Astrocyte of the spinal cord (primary cell): ENCODE measurements at places on chromosomes 5 and 9.

DNA sequence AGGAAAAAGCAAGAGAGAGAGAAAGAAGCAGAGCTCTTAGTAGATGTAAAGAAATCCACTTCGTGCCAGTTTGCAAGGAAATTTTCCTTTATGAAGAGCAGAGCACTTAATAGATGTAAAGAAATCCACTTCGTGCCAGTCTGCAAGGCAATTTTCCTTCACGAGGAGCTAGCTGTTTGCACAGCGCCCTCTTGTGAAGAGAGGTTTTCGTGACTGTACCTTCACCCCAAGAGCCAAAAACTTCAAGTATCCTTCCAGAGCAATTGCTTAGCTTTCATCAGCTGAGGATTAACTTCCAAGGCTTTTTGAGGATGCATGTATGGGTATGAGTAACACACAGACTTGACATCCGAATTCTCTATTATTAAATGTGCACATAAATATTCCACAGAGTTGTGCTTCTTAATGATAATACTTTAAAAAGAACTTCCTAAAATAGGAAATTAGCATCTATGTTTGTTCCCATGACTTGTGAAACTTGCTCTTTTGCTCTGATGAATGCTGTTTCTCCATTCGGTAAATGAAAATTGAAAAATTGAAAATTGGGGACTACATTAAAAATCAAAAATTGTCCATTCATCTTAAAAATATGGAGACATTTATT is 525.6 kb downstream of the PDE4D start:
- DNase-seq = peak; percentile 74

GRCh38 chr5:84197538-84197937 is 187.1 kb downstream of the EDIL3 start:
- DNase-seq = no peak

- no peak for DNase-seq
Observed at GRCh38 chr9:89534515-89535287, 36.8 kb upstream of the SEMA4D start.

DNA sequence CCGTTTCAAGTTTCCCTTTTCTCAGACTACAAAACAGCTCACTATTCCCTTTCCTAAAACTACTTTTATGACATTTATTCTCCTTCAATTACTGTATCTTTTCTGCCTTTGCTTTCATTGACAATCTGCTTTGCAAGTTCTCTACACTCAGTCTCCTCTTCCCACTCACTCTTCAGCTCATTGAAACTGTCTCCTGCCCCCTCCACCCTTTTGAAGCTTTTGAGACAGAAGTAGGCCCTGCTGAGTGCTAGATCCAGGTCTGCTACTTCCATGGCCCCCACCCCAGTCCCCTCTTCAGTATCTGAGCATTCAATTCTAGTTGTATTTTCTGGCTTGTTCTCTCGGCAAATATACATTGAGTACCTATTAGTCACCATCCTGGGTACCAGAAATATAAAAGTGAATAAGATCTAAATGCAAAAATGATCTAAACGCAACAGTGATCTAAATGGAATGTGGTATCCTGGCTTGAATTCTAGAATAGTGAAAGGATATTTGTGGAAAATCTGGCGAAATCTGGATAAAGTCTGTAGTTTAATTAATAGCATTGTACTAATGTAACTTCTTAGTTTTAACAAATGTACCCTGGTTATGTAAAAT is 58.4 kb downstream of the OR2K2 start:
- peak; percentile 44 for DNase-seq

- peak; percentile 55 for DNase-seq
Observed at GRCh38 chr5:159805021-159805420, 111.3 kb upstream of the ADRA1B start.

GRCh38 chr5:17445185-17445584 is 52.8 kb upstream of the TAF11L2 start:
- DNase-seq = no peak

DNA sequence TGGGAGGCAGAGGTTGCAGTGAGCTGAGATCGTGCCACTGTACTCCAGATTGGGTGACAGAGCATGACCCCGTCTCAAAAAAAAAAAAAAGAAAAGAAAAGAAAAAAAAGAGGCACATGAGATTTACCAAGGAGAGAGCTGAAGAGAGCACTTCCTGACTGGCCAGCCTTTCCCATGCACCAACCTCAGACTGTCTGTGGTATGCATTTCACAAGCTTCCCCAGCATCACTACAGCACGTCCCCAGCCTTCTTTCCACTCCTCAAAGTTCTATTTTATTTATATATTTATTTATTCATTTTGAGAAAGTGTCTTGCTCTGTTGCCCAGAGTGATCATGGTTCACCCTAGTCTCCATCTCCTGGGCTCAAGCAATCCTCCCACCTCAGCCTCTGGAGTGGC is 13.6 kb upstream of the FUBP3 start:
- DNase-seq = no peak

DNA sequence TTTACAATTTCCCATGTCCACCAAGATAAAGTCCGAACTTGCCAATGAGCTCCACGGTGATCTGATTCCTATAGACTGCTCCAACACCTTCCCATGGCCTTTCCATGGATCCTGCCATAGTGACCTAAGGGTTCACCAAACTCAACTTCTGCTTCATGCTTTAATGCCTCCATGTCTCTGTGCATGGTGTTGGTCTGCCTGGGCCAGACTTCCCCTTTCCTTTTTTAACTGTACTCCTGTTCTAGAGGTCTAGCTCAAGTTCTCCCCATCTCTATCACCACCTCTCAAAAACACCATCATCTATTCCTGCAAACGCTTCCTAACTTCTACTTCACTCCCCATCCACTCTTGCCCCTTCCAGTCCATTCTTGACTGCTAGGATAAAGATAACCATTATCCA is 14.8 kb upstream of the SMARCA2 start:
- no peak for DNase-seq

- DNase-seq = peak; percentile 32
Observed at GRCh38 chr5:118956727-118957126, 31.6 kb downstream of the DTWD2 start.

- no peak for DNase-seq
Observed at GRCh38 chr5:34986965-34987364, 57.6 kb downstream of the DNAJC21 start.

DNA sequence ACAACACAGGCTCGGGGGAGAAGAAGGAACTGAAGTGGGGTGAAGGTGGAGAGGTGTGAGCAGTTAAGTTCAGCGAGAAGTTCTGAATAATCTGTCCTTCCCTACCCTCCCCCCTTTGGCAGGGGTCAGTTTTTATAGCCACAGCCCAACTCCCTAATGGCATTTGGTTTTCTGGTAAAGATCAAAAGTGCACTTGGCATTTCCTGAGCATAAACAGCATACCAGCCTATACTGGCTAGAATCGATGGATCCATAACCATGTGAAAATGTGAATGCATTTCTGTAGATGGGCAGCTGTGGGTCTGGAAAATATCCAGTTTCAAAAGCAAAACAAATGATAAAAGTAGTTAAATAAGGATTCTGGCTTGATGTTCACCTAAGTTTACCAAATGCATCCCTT is 410.9 kb downstream of the PLK2 start:
- no peak for DNase-seq

DNA sequence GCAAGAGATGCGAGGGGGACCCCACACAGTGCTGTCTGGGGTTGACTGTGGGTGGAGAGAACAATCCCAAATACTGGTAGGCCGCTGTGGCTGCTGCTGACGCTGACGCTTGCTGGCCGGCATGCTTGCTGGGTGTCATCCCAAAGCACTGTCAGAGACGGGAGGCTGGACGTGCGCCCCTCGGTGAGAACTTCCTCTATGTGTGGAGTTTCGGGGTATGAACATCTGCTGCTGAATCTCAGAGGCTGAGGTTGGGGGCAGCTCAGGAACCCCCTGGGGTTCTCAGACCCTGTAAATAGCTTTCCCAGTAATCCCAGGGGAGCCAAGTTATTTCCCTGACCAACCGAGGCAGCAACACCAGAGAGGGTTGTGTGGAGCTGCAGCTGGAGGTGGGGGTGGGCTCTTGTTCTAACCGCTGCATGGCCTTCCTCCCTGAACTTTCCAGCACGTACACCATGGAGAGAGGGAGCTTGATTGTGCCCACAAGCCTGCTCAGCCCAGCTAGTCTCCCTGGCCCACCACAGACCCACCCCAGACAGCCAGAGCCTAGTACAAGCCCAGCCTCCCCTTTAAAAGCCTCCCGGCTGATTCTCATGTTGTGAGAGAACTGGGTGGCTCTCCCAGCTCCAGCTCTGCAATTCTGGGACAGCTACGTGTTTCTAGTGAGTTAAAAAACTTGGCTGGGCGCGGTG is 21.8 kb upstream of the SLC12A7 start:
- no peak for DNase-seq

GRCh38 chr5:199197-199949 is 8.1 kb downstream of the LRRC14B start:
- no peak for DNase-seq

DNA sequence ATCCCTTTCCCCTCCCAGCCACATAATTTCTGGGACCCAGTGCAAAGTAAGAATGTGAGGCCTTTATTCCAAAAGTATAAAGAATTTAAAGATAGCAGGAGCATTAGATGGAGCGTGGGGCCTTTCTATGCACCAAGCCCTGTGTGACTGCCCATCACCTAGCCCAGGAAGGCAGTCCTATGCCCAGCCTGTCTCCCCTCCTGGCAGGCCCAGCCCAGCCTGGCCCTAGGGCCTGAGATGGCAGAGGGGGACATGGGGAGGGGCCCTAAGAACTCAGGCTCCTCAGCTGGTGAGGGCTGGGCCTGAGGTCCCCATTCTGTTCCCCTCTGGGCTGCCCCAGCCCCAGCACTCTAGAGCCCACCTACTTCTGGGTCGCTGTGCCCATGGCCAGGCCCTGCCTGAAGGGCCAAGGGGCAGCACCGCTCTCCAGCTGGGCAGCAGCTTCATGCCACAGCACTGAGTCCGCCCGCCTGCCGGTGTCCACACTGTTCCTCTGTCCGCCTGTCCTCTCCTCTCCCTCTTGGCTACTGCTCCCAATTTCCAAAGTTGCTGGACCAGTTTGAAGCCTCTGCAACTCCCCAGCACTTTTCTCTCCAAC is 995 bp upstream of the SLC23A1 start:
- DNase-seq = no peak

GRCh38 chr5:150310246-150310645 is 7.5 kb upstream of the ARSI start:
- DNase-seq = no peak

DNA sequence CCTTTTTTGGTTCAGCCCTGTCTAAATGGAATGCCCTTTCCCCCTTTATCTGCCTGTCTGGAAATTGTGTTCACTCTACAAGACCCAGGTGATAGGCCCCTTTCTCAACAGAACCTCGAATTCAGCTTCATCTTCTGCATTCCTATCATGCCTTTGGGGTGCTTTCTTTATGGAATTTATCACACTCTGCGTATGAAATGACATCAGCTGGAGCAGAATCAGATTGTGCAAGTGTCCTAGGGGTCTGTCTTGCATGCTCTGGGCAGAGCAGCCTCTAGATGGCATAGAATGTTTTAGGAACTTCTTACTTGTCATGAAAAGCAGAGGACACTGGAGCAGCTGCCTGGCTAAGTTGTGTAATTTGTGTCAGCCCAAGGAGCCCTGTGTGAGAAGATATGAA is 84.9 kb downstream of the ISL1 start:
- DNase-seq = no peak

DNA sequence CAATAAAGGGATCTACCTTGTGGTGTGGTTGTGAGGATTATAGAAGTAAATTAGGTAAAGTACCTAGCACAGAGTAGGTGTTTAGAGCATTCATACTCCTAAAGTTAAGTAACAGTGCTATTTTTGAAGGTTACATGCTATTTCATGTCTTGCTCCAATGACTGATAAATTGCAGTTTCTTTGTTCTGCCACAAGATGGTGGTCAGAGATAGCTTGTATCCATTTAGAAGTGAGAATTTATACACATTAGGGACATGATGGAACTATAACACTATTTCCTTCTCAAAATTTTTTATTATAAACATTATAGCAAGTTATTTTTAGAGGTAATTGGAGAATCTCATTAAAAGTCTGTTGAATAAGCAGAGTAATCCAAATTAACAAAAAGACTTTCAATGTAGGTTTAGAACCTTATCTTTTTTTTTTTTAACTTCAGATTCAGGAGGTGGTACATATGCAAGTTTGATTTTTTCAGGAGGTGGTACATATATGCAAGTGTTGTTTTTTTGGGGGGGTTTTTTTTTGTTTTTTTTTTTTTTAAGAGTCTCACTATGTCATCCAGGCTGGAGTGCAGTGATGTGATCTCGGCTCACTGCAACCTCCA is 17.1 kb downstream of the MTREX start:
- DNase-seq = peak; percentile 55

- DNase-seq = no peak
Observed at GRCh38 chr5:169431386-169431785, 130.4 kb upstream of the SLIT3 start.

DNA sequence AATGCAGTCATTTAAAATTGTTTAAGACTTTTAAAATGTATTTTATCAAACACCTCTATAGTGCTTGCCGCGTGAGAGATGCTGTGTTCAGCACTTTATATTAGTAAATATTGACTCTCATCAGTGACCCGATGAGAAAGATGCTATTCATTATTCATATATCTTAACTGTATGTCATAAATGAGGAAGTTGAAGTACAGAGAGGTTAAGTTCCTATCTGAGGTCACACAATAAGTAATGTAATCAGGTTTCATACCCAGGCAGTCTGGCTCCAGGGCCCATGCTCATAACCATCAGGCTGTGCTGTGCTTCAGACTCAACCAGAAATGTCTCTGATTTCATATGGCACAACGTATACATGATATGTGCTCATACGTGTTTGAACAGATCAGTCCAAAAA is 119.0 kb downstream of the SV2C start:
- no peak for DNase-seq

DNA sequence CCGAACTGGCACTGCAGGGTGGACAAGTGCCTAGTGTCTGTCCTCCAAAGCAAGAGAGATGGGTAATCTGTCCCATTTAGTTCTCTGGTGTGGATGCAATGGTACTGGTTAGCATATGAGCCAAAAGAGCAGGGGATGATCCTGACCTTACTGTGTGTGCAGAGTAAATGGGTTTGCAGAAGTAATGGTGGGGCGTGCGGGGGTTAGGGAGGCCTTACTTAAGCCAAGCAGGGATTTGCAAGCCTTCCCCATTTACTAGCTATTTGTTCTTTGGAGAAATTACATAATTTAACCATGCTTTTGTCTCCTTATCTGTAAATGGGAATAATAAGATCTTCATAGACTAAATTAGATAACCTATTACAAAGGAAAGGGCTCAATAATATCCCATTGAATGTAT is 19.9 kb upstream of the LCP2 start:
- DNase-seq = no peak

DNA sequence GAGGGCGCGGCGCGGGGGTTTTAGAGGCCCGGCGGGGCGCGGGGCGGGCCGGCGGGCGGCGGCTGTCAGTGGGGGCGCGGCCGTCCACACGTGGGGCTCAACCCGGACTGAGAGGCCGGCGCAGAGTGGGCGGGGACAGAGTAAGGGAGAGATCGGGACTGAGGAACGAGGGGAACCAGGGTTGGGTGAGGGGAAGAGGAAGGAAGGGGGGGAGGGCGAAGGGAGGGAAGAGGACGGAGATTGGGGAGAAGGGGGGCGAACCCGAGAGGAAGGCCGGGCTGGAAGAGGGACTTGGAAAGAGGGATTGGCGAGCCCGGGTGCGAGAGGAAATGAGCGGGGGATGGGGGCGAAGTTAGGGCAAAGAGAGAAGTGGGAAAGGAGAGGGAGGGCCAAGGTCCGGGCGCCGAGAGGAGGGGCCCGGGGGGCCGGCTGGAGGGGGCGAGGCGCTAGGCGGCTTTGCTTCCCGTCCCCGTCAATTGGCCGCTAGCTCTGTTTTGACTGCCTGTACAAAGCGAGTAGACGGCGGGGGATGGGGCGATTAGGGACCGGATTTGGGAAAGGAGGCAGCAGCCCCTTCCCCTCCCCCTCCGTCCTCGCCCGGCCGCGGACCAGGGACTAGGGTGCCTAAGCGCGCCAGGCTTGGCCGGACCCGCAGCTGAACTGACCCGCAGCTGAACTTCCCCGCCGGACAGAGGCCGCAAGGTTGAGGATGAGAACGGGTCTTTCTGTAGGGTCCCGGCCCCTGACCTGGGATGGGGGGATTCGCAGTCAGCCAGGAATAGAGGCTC is 399 bp upstream of the FBN2 start:
- peak; percentile 84 for DNase-seq
